Mucosa of gallbladder (tissue), 1 donor: ENCODE measurements at places on chromosomes 6 and 20.
A peak's percentile ranks its signal among the peaks of the same experiment; 100 is the strongest.

DNA sequence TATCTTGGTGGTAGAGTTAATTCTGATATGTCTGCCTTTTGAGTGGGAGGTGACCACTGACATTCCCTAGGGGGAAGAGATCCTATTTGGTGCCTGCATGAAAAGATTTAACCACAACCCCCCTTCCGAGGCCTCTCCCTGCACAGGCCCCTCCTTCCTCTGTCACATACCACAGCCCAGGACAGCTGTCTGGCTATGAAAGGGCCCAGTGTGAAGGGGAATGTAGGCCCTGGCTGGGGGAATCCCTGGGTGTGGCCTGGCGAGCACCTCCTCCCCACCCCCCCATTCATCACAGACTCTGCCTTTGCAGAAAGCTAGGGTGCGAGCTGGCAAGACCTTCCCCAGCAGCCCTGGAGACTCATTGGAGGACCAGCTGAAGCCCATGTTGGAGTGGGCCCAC lies 27.4 kb upstream of the MAPRE1 start:
- no peak for DNase-seq

DNA sequence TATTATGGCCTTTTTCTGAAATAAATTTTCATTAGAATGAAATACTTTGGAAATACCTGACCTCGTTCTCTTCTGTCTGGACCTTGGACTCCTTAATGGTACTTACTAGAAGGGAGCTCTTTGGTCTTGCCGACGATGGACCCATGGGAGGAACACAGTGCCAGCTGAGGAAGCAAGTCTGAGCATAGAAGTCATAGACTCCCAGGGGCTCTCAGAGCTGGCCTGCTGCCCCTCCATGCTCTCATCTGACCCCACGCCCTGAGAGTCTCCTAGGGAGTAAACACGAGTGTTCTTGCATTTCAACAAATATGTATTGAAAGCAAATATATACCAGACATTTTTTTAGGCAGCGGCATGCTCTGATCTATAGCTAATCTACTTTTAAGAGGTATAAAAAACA lies 87.8 kb downstream of the PLEKHG1 start:
- DNase-seq: peak; percentile 51

DNA sequence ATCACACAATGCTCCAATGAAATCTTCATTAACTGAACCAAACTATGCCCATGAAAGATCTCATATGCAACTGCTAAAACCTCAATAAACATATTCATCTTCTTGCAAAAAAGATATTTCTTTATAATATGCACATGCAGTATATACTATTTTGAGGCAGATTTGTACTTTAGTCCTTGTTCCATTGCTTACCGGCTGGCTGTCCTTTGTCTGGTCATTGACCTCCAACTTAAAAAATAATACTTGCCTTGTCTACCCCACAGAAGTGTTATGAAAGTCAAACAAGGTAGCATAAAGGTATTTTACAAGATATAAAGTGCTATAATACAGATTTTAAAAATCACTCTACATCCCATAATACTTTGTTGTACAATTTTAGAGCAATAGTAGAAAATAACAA lies 88.3 kb downstream of the ATG5 start:
- no peak for DNase-seq

GRCh38 chr20:3894796-3895195 lies 5.6 kb downstream of the PANK2 start:
- no peak for DNase-seq

DNA sequence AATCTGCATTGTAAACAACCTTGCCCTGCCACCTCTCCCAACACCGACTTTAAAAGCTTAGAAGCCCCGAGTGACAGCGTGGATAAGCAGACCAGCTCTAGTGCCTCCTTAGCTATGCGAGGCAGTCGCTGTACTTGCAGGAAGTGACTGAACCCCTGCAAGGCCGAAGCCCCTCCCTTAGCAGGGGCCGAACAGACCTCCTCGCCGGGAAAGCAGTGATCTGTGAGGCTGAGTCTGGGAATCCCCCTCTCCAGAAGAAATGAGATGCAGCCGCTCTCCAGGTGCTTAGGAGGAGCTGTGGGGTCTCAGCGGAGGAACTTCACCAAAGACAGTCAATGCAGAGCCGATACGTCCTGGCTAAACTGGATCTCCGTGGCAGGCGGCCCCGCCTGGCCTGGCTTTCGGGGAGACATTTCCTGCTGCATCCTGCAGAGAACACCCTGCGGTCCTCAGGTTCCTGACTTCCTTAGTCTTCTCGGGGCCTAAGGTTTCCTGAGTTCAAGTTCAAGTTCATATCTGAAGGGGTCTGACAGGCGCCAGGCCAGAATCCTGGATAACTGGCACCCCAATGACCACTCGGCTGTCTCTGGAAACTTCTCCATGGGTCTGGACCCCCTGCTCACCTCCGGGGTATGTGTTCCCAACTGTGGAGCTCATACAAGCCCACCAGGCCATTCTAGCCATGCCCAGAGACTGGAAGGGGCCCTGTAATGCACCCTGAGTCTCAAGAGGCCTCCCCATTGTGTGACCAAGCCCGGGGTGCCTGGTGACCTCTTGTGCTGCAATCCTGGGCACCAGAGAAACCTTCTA lies 20.4 kb upstream of the FRMD1 start:
- DNase-seq: no peak

- no peak for DNase-seq
Measured at GRCh38 chr6:34575326-34575725, 19.2 kb upstream of the SPDEF start.
